ENCODE measurements at places on chromosomes 1 and 21.

DNA sequence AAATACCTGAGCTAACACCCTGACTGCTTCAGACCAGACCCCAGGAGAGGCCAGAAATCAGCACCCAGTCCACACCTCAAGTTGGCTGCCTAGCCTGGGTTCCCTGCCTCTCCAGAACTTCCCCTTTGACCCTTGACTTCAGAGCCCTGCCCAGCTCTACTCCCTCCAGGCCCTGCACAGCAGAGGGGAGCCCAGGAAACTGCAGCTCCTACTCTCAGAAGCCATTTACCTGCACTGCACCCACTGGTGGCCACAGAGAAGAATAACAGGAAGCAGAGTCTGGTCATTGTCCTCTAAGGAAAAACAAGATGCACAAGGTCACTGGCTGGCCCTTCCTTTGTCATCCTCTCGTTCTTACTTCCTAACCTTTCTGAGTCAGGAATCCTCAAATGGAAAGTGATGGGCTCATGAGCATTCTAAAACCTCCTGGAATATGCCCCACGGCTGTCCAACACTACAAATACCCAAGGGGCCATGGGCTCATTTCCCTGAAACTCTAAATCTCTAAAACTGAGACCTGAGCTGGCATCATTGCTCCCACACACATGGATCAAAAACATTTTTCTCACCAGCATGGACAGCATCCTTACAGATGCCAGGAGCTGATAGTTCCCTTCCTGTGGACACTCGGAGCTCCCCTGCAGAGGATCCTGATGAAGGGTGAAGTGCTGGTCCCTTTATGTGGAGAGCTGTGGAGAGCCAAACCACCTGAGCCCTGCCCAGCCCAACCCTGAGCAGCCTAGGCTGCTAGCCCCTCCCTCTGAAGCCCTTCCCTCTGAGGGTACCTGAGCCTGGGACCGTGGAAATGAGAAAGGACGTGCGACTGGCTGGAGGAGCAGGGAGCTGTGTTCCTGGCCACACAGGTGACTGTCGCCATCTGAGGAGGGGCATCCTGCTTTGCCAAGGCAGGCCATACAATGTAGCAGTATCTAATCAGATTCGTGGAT is at the start of gene ITLN2:
ITLN2 (minus strand) TSS at position 652 of the 947 bp plus-strand sequence; CDS start at position 584, 68 bp downstream.
- peak; percentile 52 for DNase-seq

- DNase-seq: no peak
These were observed 24.9 kb upstream of the ETS2 start for GRCh38 chr21:38780879-38781278.

GRCh38 chr1:6614019-6614928 is 743 bp downstream of the PHF13 start:
- DNase-seq: no peak

DNA sequence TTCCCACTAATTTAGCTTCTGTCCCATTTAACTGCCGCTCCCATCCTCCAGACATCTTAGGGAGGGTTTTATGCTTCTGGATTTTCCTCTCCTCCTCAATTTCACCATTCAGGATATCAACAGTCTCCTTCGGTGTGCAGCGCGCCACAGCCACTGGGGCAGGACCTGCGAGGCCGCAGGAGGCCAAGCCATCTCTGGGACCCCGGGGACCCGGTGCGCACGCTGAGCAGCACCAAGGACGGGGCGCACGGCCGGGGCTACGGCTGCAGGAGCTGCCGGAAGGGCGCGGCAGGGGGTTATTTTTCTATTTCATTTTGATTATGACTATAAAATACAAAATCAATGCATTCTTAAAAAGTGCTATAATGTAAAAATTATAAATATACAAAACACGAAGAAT is 1238.4 kb upstream of the NCAM2 start:
- no peak for DNase-seq

- no peak for DNase-seq
These were observed 18.1 kb downstream of the SAMSN1 start for GRCh38 chr21:14527696-14528652.

All from NCI-H526 (cell line).